HEK293T (cell line): ENCODE measurements at places on chromosomes 5 and 9.

- no peak for DNase-seq
Observed at GRCh38 chr9:113998114-113998513, 80.0 kb downstream of the AMBP start.

GRCh38 chr9:133387680-133388079, 11.5 kb downstream of the STKLD1 start:
- no peak for DNase-seq

DNA sequence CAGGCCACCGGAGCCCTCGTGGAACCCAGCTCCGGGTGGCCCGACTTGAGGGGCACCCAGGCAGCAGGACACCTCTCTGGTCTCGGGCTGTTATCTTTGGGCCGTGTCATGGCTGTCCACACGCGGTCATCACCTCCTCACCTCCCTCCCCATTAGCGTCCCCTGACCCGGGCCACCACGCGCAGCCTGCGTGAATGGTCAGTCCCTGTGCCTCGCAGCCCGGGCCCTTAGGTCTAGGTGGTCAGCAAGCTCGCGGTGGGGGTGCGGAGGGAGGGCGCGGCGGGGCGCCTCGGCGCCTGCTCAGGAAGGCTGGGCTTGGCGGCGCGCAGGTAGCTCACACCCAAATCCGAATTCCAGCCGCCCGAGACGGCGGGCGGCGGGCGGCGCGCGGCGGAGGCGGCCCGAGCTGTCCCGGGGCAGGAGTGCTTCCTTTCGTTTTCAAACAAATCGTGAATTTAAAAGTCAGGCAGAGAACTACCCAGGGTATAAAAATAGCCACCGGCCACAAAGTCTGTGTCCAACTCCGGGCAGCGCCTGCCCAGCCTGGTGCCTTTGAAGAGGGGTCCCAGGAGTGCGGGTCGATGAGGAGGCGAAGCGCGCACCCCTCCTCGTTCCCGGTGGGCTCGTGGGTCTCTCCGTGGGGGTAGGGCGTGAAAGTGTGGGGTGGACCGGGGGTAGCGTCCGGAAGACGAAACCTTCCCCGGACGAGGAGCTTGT, 1.0 kb upstream of the RXRA start:
- no peak for DNase-seq

DNA sequence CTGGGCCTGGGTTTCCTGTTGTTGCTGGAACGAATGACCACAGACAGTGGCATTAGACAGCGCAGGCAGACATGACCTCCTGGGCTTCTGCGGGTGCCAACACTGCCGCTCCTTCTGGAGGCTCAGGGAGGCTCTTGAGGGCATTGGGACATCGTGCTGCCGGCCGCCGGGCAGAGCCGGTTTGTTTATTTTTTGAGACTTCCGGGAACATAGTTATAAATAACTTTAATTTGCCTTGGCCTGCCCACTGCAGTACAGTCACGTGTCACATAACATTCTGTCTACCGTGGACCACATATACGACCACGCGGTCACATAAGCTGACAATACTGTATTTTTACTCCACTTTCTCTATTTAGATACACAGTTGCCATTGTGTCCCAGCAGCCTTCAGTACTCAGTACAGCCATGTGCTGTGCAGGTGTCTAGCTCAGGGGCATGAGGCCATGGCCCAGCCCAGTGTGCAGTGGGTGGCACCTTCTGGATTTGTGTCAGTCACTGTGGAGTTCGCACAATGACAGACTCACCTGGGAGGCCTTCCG, 8.2 kb upstream of the TOR4A start:
- DNase-seq = no peak

DNA sequence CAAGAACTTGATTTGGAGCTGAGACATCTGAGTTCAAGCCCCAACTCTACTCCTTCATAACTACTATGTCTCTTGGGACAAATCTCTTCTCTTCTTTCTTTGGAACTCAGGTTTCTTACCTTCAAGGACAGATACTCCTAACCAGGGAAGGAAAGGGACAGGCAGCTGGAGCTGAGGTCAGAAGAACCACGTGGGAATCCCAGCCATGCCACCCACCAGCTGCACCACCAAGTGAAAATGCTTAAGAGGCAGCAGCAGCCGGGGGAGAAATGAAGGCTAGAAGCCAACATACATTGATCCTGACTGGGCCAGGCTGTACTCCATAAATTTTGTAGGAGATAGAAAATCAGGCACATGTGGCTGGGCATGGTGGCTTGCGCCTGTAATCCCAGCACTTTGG, 9.6 kb upstream of the OR5C1 start:
- no peak for DNase-seq

DNA sequence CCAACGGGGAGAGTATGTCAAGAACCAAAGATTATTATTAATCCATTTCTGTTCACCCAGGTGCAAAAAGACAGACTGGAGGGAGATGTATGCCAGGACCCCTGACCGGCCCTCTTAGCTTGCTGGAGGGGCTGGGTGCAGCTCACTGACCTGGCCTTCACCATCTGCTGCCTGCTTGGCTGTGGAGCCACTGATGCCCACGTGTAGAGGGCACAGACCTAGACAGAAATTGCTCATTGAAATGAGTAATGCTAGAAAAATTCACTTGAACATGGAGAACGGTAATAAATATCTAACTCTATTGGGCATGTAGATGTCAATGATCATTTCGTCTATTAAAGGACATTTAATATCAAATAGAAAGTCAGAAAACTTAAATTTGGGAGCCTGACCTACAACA, 58.8 kb upstream of the ERCC6L2 start:
- DNase-seq = no peak

GRCh38 chr5:142800776-142801494, 30.8 kb downstream of the ARHGAP26 start:
- no peak for DNase-seq

- DNase-seq = no peak
Observed at GRCh38 chr5:135596157-135596763, 17.5 kb upstream of the CXCL14 start.

- DNase-seq = no peak
Observed at GRCh38 chr5:56064984-56065383, 70.2 kb upstream of the IL6ST start.

DNA sequence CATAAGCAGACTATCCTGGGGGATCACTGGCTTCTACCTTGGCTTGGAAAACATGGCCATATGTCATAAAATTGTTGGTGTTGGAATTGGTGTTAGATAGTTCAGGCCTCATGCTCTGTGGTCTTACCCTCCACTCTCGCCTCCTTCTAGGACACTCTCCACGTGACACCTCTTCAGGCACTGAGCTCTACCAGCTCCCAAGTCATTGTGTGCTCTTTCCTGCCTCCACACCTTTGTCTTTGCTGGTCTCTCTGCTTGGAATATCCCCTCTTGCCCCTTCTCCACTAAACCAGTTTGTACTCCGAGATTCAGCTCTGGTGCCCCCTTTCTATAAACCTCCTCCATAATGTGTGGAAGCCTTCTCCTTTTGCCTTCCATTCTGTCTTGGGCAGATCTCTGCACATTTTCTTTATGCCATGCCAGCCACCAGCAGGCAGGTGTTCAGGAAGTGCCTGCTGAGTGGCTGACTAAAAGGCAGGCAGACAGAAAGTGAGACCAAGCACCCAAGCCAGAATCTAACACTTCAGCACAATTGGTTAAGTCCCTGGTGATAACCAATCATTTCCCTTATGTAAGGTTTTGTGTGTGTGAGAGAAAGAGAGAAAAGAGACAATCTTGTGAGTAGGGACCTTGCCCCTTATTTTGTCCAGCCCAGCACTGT, 37.7 kb downstream of the SAR1B start:
- DNase-seq = no peak

GRCh38 chr5:58886315-58887207, 303.7 kb downstream of the RAB3C start:
- DNase-seq = peak; percentile 77

- DNase-seq = no peak
Observed at GRCh38 chr9:129586685-129587084, 34.2 kb downstream of the C9orf50 start.

- DNase-seq = no peak
Observed at GRCh38 chr5:142529626-142530278, 156.1 kb downstream of the FGF1 start.

DNA sequence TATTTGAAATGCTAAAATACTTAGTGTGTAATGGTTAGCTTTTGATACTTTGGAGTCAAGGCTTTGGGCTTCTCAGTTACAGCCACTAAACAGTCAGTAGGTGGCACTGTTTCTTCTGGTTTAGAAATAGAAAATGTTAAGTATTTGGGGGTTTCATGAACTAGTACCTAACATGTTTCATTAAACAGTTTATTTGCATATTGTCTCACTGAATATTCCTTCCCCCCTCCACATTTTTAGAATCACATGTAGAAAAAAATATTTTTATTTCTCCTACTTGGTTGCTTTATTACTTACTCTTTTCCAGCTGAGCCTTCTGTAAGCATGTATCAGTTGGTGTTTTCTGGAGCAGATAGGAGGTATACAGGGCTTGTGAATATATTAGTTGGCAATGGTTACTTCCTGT, 48.0 kb downstream of the IPO11 start:
- DNase-seq = peak; percentile 22

DNA sequence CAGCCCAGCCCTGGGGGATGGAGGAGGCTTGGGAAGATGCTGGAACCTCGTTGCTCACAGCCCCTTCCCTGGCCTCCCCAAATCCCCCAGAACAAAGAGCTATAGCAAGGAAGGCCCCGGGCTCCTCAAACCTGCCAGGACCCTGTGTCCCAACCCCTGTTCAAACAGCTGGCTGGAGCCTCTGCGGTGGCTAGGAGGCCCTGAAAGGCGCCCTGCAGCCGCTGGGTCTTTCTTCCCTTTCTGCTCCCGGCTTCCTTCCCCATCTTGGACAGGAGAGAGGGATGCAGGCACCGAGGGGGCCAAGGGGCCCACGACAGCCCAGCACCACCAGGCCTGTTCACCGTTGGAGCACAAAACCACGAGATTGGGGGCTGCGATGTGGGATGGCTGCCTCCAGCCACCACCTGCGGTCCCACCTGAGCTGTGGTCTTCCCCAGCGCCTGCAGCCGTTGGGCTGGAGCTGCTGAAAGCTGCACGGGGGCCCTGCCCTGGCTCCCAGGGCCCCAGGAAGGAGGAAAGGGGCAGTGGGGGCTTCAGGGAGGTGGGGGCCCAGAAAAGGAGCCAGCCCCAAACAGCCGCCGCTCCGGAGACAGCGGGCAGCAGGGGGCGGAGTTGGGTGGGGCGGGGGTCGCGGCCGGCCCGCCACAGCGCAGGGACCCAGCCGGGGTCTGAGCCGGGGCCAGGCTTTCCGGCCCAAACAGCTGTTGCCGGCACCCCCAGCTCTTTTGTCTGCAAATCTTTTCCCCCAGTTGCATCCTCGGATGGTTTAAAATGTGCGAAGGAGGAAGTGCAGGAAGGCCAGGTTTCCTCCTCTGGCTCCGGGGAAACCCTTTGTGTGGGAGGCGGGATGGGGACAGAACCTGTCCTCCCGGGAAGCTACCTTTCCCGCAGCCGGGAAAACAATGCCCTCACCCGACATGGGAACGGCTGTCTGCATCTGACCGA, 16.1 kb downstream of the NOTCH1 start:
- DNase-seq = no peak

DNA sequence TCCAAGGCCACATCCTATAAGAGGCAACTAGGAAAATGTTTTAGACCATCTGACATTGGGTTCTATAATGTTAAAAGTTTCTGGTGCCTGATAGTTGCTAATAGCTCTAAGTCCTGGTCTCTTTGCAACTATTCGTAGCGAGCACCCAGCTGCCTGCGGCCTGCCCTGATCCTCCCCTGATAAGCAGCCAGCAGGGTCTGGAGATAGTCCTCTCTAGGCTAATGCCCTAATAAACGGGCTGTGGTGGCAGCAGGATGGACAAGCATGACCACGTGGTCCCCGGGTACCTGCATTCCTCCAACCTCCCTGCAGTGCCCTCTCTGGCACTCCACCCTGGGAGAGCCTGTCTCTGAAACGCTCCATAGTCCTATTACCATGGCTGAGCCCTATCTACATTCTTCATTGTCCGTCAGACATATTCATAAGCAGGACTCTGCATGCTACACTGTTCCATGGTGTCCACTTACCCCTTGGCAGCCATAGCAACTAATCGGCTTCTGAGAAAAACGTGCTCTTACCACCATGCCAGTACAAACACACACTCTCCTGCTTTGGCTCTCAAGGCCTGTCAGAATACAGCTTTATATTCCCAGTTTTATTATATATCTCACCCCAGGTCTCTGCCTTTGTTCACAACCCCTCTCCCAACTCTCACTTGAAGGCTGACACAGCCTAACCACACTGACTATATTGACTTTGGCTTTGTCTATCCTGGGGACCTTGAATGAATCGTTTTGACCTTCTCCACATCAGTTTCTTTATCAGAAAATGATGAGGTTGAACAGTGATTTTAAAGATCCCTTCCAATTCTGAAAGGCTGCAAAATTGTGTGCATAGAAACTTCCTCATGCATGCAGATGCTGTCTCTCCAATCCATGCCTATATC, 49.9 kb upstream of the DAPK1 start:
- DNase-seq = no peak
